Left renal cortex interstitium (tissue), 4 donors: ENCODE measurements at places on chromosomes 6 and 20.

DNA sequence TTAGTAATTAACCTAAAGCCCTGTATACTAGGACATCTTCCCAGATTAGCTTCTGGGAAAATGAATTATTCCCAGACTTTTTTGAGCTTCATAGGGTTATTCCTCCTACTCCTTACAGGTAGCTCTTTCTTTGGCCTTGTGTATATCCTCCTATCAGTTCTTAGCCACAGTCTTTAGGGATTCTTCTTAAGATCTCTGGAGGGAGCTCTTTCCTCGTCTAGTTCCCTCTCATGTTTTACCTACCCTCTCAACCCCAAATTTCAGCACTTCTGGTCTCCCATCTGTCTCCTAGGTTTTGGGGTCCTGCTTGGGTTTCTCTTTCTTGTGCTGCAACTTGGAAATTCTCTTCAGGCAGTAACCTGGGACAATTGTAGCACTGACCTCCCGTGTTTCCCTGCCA, 46.4 kb upstream of the SLC35B3 start:
- no peak for DNase-seq

DNA sequence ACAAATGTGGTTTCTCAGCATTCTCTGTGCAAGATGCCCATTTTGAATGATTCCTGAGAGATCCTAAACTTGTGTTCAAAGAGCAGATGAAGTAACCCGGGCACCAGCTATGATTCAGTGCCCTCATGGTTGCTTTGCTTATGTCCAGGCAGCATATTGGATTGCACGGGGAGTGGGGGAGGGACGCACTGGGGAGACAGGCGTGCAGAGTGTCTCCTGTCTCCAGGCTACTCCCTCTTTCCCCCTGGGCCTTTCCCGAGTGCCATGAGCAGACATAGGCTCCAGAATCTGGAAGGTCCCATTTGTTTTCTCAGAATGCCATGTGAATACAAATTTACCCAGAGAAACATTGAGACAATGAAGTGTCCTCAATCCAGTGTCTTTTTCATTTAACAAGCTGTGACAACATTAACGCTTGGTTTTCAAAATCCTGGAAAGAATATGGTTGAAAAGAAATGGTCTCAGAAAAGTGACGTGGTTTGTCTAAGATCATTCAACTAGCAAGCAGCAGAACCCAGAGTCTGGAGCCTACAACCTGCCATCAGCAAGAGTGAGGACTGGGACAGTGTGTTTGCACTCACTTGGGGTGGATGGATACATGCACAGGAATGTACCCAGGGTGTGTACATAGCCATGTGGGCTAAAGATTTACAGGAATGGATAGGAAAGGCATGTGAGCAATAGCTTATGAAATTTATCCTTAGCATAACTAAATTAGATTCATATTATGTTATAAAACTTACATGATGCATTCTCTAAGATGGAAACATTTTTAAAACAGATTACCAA, 4.2 kb downstream of the SYNDIG1 start:
- DNase-seq = no peak

- no peak for DNase-seq
Observed at GRCh38 chr6:136526196-136526930, 23.9 kb downstream of the MAP7 start.

DNA sequence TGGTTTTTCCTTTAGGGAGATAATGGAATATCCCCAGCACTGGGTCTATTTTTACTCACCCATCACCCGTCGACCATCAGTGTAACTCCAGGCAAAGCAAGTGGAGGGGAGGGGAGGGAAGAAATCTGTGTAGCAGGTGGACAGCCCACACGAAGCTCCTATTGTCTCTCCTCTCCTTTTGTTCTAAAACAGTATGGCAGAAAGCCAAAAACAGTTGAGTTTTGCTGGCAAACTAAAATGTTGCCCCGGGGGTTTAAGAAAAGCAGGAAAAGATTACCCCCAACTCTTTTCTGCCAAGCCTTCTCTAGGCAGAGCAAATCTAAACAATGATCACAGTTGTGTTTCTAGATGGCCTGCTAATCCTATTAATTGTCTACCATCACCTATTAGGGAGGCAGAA, 89.7 kb downstream of the PREP start:
- no peak for DNase-seq

DNA sequence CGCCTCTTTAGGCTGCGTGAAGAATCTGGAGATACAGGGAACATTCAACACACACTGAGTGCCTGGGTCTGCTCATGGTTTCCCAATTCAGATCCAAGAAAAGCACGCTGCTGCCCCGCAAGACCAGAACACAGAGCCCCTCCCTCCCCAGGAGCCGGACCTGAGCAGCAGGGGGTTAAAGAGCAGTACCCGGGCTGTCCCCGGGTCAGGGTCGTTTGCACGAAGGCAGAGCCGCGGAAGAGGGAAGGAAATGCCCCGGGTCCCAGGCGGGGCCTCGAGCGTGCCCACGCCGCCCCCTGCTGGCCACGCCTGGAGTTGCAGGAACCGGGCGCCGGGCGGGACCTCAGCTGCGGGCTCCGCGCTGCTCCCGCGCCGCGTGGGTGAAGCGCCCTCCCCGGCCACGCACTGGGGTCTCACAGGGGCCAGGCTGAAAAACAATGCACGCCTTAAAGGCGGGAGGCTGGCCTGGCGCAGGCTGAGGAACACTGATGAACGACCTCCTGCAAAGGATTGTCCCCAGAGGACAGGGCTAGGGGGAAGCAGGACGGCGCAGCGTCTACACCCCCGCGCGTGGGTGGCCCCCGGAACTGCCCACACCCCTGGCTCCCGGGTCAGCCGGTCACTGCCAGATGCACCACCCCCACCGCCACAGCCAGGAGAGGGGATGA, 48.9 kb downstream of the ANKRD60 start:
- DNase-seq = no peak

- no peak for DNase-seq
Observed at GRCh38 chr6:116562614-116563013, 8.7 kb upstream of the RWDD1 start.
